ENCODE measurements at places on chromosomes 5 and 9.

DNA sequence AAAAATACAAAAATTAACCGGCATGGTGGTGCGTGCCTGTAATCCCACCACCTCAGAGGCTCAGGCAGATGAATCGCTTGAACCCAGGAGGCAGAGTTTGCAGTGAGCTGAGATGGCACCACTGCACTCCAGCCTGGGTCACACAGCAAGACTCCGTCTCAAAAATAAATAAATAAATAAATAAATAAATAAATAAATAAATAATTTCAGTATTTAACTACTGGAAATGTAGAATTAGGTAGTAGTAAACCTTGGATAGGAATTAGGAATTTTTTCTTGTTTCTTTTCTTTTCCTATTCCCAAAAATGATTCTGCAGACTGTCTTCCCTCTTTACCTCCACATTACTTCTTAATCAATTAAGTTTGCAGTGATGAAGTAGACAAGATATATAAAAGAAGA is 103.2 kb downstream of the PLK2 start:
- DNase-seq, result no peak

DNA sequence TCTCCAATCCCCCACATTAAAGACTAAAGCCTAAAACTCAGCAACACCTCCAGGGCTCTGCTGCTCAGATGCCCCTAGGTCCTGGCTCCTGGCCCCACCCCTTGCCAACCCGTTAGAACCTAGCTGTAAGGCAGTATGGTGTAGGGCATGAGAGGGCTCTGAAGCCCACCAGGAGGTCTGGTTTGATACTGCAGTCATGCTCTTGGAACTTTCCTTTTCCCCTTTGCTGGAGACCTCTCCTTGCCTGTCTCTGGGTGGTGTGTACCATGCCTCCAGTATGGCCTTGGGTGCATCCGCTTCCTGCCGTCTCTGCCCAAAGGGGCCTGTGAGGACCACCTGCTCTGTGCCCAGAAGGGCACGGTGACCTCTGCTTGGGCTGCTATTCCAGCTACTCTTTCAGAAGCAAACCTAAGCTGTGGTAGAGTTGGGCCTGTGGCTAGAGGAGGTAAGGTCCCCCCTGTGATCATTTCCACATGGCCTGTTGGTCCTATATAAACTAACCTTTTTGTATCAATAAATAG is 3.5 kb downstream of the TENT4A start:
- no peak for DNase-seq

- no peak for DNase-seq
These were observed 60.4 kb downstream of the SGCD start for GRCh38 chr5:156387391-156387790.

GRCh38 chr9:137511758-137512463 is 38.3 kb downstream of the PNPLA7 start:
- no peak for DNase-seq

- no peak for DNase-seq
These were observed 62.7 kb upstream of the PDE4D start for GRCh38 chr5:59956130-59956783.

Measured in stimulated activated CD4-positive, alpha-beta T cell treated with anti-CD3 and anti-CD28 coated beads, TNF-alpha, amount 100 ng/mL, for 1 hour (primary cell).